ENCODE measurements at places on chromosomes 12 and 14.
A peak's percentile ranks its signal among the peaks of the same experiment; 100 is the strongest.

GRCh38 chr12:106889950-106890626, 65.6 kb upstream of the TMEM263 start:
- DNase-seq, result no peak

- no peak for DNase-seq
Observed at GRCh38 chr12:113425960-113426453, 3.8 kb downstream of the SDSL start.

- peak; percentile 57 for DNase-seq
Observed at GRCh38 chr12:1305063-1305434, 289.3 kb downstream of the FBXL14 start.

GRCh38 chr14:67620217-67620785, 581 bp downstream of the ARG2 start:
- DNase-seq, result no peak

GRCh38 chr14:66254038-66254437, 232.1 kb upstream of the CCDC196 start:
- no peak for DNase-seq

Measured in epithelial cell of proximal tubule (primary cell).